ENCODE measurements at places on chromosomes 3 and 15.

DNA sequence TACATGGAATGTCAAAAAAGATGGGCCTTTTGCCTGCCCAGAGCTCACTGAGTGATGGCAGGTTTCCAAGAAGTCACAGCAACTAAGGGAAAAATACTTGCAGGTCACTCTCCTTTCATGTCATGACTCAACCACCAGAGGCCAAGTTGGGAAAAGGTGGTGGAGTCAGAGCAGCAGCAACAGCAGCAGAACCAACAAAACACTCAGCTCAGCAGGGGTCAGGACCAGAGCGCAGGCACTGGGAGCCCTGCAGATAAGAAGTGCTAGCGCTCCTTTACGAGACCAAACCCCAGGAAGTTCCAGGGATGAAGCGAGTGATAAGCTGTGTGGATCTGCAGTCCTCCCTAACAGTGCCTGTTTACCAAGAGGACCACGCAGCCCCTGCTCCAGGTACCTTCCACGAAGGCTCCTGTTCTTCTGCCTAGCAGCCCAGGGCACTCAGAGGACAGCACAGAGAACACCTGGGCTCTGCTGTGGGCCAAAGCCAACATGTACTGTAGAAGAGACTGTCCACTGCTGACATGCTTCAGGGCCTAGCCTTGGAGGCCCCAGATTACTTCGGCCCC lies 26.0 kb downstream of the POC1A start:
- DNase-seq: peak; percentile 46

DNA sequence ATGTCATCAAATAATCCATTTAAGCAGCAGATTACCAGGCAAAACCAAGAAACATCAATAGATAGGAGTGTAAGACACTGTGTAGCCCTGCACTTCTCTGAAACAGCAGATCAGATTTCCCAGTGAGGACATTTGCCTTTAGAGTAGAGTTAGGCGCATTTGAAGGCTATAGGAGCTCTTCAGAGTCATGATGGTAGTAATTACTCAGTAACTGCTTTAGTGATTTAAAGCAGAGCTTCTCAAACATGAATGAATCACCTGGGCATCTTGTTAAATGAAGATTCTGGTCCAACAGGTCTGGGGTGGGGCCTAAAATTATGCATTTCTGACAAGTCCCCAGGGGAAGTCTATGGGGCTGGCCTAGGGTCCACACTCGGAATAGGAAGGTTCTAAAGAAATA lies 36.9 kb downstream of the THRB start:
- no peak for DNase-seq

DNA sequence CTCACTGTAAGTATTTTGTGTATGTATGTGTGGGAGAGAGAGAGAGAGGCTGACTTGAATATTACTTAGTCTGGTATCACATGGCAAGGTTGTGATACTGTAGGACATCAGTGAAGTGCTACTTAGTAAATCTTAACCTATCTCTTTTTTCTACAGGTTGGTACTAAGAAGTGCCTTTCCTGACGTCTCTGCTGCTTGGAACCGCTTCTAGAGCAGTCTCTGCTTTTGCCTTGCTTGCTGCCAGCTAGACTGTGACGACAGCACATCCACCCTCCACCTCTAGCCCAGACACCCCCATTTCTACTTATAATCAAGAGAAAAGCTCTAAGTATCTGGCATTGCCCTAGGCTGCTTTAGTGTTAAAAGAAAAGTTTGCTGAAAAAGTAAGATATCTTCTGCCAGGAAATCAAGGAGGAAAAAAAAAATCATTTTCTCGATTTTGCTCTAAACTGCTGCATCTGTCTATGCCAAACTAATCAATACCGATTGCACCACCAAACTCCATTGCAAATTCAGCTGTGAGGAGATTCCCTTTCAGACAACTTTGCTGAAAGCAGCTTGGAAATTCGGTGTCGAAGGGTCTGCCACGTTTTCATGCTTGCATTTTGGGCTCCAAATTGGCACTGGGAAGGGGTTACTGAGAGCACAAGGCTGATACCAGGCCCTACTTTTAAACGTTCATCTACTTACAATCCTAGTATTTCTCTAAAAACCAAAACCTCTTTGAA lies 30.7 kb downstream of the MBNL1 start:
- no peak for DNase-seq

- DNase-seq: no peak
These were observed 62.9 kb downstream of the PLD1 start for GRCh38 chr3:171747223-171747920.

- DNase-seq: no peak
These were observed 81.3 kb upstream of the ZBED2 start for GRCh38 chr3:111676211-111677006.

- DNase-seq: peak; percentile 73
These were observed 2.6 kb downstream of the CCDC9B start for GRCh38 chr15:40338041-40338657.

DNA sequence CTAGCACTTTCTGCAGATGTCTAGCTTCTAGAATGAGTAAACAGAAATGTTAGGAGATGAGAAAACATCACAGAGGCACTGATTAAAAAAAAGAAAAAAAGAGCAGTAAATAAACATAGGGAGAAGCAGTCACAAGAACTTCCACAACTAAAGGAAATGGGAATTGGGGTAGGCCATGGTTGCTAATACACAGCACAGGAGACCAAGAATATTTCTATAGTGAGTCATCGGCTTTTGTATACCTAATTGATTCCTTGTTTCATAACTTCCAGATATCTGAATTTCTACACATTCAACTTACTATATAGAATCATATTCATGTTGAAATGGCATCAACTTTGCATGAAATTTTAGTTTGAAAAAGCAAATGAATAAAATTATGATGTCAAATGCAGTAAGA lies 47.3 kb upstream of the TCF12 start:
- peak; percentile 87 for DNase-seq
